ENCODE measurements at places on chromosomes 2 and 18.

DNA sequence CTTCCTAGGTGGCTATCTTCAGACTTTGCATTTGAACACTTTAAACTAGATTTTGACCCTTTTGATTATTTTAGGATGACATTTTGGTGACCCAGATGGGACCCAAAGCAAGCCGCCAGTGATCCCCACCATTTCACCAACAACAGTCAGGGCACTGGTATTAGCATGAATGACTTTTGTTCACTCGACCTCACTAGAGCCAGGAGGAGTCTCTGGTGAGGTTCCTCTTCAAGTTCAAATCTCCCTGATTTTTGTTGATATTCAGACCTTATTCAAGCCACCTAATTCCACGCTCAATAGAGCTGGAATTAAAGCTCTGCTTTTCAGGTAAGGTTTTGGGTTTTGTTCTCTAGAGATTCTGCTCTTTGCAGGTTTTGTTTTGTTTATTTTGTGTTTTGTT, 202.3 kb downstream of the MREG start:
- no peak for DNase-seq

DNA sequence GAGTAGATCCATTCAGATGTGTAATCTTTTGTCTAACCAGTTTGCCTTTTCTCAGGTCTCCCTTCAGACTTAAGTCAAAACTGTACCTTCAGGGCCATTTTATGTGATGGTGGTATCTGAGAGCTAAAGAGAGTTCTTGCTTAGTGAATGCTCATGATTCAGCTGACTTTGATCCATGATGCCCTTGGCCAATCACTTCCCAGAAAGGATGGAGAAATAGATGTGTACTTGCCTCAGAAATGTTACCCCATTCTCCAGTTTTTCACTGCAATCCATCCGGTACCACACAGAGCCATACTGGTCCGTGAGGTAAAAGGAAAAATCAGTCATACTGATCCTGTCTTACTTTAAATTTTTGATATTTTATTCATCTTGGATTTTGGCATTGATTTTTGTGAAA, 234.8 kb upstream of the PIK3C3 start:
- no peak for DNase-seq

- no peak for DNase-seq
Observed at GRCh38 chr2:182933629-182934028, 67.2 kb upstream of the FRZB start.

DNA sequence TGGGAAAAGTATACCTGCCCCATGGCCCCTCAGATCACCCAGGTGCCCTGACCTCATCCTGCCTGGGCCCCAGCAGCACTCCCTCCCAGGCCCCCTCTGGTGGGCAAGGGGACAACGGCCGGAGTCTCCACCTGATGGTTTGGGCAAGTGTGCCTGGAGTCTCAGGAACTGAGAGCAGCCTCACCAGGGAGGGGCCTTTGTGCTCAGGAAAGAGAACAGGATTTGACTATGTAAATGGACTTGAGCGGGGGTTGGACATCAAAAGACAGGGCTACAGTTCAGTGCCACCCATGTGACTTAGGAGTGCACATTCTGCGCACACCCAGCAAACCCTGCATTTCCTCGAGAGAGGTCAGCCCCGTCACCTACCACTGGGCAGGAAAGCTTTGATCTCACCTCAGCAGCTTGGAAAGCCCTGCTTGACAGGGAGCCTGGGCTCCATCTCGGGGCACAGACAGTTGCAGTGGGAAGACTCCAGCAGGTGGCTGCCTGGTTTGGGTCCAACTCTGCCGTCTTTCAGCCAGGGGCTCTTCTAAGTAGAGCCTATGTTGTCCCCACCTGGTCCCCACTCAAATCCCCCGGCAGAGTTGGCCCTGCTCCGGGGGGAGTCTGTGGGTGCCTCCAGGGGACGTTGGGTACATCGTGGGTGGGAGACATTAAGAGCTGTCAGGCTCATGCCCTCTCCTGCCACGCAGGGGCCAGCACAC, 3.3 kb downstream of the INPP5D start:
- DNase-seq = no peak

DNA sequence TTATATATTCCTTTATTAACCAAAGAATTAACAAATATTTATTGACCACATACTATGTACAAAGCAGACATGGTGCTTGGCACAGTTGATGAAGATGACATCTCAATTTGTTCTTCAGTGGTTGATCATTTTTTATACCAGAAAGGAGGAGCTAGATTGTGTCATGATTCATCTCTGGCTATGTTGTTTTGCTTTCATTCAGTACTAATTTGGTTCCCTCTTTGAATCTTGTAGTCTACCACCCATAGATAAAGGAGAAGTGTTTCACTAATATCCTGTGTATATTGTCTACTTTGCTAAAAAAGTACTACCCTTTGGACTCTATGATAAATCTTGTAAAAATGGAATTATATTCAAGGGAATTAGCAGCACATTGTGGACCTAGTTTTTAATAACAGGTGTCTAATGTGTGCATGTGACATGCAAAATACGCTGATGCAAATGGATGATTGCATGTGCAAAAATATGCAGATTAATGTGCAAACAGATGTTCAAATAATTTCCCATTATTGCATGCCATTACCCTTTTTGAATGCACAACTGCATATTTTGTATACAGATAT, 313.2 kb upstream of the ZEB2 start:
- DNase-seq = no peak

DNA sequence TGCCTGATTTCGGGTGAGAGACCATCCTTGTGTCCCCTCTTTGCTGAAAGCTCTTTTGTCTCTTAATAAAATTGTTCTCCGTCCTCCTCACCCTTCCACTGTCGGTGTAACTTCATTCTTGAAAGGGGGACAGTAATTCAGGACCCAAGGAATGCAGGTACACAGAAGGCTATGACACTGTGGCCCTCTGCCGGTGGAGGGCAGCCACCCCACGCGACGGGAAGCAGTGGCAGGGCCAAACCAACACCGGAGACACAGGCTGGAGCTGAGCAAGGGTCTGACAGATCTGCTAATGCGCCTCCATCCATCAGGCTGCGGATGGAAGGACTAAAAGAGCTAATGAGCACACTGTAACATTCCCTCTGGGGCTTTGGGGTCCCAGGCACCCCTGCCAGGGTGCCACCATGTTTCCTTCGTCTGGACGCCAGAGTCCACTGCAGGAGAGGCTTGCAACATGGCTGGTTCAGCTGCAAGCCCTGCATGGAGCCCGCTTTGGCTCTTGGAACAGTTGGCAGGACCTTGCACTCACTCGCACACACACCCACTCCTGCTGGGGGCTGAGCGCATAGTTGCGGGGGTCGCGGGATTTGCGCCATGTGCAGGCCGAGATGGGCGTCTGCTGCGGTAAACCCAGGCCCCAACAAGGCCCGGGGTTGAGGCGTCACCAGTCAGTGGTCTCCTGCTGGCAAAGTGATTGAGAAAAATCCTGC, 544.1 kb upstream of the CDH7 start:
- peak; percentile 62 for DNase-seq

DNA sequence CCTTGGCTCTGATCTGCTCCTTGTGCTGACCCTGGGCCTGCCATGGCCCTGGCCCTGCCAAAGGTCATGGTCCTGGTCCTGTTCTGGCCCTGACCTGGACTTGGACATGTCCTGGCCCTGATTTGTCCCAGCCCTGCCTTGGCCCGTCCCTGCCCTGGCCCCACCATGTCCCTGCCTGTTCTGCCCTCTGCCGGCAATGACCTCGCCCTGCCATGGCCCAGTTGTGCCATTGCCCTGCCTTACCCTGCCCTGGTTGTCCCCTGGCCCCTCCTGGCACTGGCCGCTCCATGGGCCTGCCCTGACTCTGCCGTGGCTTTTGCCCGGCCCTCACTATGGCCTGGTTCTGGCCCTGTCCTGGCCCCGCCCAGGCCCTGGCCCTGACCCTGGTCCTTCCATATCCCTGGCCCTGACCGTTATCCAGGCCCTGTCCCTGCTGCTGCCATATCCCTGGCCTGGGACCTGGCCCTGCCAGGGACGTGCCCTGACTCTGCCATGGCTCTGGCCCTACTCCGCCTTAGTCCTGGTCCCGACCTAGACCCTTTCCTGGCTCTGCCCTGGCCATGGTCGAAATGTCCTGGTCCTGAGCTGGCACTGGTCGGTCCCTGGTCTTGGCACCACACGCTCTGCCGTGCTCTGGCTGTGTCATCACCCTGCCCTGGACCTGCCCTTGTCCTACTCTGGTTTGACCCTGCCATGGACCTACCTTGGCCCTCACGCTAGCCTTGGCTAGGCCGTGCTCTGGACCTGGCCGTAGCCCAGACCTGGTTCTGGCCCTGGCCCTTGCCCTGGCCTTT, 6.8 kb upstream of the ANKRD62 start:
- DNase-seq = no peak

- DNase-seq = peak; percentile 87
Observed at GRCh38 chr2:8525582-8526402, 156.1 kb upstream of the ID2 start.

DNA sequence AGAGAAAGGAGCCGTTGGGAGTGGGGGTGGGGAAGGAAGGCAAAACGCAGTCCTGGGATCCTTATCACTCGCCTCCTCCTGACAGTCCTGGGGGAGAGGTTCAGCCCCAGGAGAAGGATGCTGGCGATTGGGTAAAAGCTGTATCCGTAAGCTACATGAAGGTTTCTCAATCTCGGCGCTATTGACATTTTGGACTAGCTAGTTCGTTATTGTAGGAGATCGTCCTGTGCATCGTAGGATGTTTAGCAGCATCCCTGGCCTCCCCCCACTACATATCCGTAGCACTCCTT, 511 bp upstream of the TP53I3 start:
- DNase-seq = no peak

- no peak for DNase-seq
Observed at GRCh38 chr2:23498943-23499342, 114.0 kb downstream of the KLHL29 start.

GRCh38 chr2:180730976-180731375, 249.4 kb upstream of the UBE2E3 start:
- DNase-seq = no peak

- DNase-seq = no peak
Observed at GRCh38 chr2:12731701-12732280, 15.1 kb downstream of the TRIB2 start.

DNA sequence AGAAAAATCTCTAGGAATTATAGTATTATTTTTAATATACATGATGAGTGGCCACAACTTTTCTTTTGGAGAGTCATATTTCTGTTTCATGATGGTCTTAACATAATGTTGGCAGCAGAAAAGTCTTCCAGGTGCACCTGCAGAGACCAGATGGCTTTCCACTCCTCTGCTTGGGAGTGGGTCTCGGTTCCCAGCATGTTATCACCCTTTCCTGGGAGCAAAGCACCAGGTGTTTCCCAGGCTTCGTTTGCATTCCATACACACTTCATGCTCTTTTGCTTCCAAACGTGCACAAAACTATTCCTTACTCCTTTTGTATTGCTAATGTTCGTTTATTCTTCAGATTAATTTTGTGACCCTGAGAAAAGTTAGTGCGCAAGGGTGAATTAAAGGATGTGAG, 305.2 kb downstream of the CDH2 start:
- DNase-seq = no peak

- no peak for DNase-seq
Observed at GRCh38 chr2:209526561-209526960, 102.7 kb downstream of the MAP2 start.

- DNase-seq = no peak
Observed at GRCh38 chr2:207926133-207926988, 99.0 kb downstream of the PLEKHM3 start.

DNA sequence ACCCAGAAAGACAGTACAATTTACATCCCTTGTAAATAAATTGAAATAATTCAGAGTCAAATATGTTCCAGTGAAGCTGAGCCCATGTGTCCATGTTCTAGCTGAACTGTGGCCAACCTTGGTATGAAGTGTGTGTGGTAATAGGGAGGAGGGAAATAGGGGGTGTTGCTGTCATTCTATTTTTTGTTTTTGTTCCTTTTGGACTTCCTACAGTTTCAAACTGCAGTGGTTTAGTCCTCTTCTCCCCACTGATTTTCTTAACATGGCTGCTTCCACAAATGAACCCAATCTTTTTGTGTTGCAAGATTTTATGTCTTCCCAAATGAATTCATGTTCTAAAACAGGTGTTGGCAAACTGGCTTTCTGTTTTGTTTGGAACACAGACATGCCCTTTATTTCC, 156.9 kb downstream of the CCBE1 start:
- DNase-seq = no peak

DNA sequence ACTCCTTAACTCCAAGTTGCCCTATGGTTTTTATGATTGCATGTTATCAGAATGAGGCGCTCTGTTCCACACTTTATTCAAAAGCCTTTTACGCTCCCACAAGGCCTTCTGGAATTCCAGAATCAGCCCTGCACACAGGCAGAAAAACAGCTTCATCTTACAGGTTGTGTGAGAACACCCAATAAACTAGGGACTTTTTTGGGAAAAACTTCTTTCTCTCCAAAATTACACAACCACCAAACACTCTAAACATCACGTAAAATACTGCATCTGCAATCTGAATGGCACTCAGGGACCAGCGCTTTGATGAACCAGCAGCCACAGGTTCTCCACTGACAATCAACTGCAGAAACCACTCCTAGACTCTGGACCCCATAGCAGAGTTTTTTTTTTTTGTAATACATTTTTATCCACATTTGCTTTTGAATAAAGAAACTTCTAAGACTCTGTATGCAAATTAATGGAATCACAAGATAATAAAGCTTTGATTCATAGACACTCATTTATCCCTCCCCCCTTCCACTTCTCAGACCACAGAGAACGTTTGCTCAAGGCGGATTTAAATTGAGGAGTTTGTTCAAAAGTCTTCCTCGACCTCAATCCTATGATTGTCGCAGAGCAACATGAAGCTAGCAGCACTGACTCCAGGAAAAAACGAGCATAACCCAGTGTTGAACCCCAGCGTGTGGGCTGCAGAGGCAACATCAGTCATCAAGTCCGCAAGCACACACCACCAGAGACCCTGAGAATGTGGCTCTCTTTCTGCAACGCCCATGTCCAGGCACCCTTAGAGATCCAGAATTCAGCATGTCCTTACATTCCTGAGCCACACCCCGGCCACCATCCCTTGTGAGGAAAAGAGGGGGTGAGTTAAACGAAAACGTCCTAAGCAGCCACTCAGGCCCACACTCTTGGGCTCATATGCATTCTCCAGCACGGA, 116.5 kb downstream of the MBP start:
- no peak for DNase-seq

GRCh38 chr2:233245406-233245805, 6.1 kb upstream of the ATG16L1 start:
- DNase-seq = no peak

DNA sequence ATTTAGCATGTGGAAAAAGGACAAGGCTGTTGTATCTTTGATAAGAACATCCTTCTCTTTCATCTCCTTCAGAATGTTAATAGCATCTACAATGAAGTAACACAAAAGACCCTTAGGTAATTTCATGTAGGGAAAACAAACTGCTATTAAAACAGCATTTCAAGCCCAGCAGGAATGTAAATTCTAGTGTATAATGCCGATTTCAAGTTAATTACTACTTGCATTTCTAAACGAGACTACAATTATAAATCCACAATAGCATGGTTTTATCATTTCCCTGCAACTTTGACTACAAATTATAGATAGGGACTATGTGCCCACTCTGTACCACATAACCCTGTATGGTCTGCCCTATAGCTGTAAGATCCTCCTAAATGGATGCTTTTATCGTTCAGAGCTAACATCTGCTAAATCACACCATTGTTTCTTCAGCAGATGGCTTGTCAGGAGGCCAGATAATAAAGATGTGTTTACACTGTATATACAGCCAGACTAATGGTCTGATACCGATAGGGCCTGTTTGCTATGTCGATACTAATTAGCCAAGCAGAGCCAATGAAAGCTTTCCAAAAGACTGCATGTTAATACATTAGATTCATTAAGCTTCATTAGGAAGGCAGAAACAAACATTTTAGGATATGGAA, 51.9 kb downstream of the LRPPRC start:
- DNase-seq = no peak

Data from cardiac septum (tissue), 1 donor.